ENCODE measurements at places on chromosomes 11 and 22.

- DNase-seq = no peak
These were observed 1.1 kb downstream of the TPST2 start for GRCh38 chr22:26588729-26589366.

DNA sequence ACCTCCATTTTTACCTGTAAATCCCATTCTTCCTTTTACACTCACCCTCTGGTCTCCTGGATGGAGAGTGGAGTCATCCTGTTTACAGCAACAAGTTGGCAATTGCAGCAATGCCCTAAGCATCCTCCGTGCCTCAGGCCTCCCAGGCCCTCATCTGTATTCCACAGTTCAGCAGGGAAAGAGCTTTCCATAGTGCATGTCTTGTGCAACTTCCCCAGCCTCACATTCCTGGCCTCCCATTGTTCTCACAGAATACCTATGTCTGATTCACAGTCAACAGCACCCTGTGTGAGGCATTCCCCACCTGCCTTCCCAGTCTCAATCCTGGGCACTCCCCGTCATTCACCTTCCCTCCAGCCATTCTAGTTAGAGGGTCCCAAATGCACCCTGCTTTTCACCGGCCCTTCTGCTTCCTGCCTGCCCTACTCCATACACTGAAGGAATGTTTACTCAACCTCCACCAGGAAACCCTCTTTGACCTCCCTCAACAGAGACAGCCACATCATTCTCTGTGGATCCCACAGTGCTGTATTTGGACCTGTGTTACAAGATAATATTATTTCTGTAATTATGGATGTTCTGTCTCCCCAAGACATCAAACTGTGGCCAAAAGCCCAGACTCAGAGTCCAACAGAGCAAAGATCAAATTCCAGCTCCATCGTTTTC is 405.7 kb downstream of the BUD13 start:
- no peak for DNase-seq

DNA sequence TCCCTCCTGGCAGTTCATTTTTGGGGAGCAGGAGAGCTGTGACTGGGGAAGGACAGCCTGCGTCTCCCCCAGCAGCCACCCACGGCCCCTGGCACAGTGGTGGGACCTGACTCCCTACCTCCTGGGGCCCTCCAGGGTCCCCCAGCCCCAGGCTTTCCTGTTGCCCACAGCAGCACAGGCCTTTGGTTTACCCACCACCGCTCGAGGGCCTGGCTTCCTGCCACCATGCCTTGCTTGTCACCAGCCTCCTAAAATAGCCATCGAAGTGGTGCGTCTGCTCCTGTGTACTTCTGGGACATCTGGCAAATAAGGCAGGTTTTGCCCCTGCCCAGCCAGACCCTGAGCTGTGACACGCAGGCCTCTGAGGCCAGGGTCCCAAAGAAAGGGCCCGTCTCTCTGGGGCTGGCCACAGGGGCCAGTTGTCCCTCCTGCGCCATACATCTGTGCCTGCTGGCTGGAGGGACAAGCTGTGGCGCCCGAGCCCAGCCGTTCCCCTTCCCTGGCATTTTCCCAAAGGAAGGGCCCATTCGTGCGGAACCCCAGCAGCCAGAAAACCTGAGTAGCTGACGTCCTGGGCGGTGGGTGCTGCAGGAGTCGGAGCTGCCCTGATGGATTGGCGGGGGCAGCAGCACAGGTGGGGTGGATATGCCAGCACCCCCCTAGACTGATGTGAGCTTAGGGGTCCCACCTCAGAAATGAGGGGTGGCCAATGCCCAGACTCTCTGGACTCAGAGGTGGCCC is 14.6 kb downstream of the PHLDA2 start:
- no peak for DNase-seq

DNA sequence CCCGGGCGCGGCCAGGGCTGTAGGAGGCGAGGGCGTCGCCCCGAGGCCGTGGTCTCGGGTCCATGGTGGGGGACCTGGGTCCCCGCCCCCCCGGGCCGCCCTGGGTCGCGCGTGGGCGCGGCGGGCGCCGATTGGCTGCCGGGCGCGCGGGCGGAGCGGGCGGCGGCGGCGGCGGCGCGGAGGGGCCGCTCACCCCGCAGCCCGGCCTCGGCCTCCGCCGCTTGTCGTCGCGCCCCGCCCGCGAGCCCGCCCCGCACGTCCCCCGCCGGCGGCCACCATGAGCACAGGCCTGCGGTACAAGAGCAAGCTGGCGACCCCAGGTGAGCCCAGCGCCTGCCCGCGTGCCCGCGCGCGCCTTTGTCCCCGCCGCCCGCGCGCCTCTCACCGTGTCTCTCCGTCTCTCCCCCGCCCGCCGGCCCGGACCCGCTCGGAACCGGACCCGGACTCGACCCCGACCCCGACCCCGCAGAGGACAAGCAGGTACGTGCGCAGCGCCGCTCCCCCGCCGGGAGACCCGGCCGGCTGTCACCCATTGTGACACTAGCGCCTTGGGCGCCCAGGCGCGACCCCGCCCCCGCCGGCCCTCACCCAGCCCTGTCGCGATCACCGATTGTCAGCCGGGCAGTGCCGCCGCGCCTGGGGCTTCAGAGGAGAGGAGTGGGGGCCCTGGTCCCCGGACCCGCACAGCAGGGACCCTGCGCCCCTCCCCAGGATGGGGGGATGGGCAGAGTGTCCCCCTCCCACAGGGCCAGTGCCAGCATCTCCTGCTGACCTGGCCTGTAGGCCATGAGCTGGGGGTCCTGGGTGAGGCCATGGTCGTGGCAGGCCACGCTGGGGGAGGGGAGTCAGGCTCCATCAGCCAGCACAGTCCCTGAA is at the start of gene SEPTIN5:
TSS of gene SEPTIN5 (plus strand) at position 192 of the 876 bp plus-strand sequence. CDS start at position 278, 86 bp downstream.
- no peak for DNase-seq

- DNase-seq = no peak
These were observed 41.3 kb downstream of the EIF4ENIF1 start for GRCh38 chr22:31448382-31448781.
